ENCODE measurements at places on chromosomes 3 and 15.

GRCh38 chr3:143427631-143428030 lies 308.1 kb downstream of the CHST2 start:
- DNase-seq: no peak

GRCh38 chr3:51350751-51351150 lies 34.3 kb upstream of the MANF start:
- no peak for DNase-seq

- DNase-seq: peak; percentile 96
These were observed 208.4 kb downstream of the PLOD2 start for GRCh38 chr3:145952536-145952935.

DNA sequence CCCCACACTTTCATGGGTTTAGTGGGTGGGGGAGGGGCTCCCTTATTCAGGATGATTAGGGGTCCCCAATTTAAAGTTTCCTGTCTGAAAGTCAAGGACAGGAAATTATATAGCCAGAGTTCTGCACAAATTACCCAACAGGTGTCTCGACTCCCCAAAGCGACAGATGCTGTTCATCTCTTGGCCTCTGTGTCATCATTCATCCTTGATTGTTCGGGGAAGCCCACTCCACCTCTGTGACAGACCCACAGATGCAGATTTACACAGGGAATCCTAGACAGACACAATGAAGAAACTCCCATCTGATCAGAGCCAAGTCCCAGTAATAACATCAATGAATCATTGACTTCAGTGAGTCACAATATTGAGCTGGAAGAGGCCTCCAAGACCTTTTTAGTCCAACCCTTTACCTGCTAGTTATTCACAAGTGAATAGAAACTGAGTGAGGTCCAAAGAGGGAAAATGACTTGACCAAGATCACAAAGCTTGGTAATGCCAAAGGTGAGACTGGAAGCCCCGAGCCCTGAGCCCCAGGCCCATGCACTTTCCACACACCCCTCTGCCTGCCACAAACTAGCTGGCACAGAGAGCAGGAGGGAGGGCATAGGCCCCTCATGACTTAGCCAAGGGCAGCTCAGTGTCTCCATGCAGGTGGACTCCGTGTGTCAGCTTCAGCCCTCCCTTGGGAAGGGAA lies 7.9 kb upstream of the SRP14 start:
- peak; percentile 87 for DNase-seq

DNA sequence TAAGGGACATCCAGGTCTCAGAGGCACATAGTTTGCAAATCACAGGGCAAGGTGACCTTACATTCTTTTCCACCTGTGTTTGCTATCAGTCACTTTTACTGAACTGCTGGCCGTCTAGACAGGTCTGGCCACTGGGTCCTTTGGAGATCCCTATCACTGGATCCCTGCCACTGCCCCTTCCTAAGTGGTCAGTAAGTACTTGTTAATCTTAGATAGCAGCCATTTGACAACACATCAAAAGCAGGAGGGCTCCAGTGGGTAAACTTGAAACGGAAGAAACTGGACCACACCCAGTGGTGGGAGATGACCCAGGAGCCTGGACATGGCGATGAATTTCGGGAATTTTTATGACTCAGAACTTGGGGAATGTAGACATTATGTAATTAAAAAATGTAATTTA lies 28.9 kb upstream of the RASGRP1 start:
- DNase-seq: peak; percentile 35

DNA sequence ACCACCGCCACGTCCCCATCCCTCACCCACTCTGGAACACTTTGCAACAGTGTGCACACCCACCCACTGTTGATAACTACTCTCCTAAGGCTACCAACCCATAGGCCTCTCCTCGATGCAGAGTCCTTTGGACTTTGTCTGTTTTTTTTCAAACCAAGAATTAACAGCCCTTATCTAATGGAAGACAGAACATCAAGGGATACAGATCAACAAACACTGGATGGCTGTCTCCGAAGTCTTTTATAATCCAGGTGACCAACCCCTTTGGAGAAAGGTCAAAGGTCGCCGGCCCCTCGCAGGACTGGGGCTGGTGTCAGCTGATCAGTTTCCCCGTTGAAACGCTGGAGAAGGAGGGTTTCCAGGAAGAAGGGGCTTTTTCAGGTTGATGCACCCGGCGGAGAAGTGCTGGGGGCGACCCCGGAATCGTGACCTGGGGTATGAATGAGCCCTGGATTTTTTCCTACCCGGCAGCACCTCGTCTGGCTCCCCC lies 532 bp downstream of the B4GALT4 start:
- DNase-seq: peak; percentile 26

DNA sequence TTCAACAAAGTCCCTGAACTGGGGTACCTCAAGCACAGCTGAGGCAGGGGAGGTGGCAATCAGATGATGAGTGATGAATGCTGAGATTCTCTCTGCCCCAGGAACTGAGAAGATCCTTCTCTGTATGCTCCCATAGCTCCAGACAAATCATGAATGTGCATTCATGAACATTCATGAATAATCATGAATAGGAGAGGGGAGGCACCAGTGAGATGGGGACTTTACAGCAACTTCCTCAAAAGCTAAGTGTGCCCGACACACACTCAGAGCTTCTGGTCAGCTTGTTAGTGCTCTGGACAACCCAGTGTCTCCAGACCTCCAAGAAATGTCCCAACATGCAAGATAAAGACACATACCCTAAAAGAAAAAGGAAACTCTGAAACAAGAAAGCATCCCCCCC lies 24.3 kb downstream of the LRRC2 start:
- DNase-seq: no peak

DNA sequence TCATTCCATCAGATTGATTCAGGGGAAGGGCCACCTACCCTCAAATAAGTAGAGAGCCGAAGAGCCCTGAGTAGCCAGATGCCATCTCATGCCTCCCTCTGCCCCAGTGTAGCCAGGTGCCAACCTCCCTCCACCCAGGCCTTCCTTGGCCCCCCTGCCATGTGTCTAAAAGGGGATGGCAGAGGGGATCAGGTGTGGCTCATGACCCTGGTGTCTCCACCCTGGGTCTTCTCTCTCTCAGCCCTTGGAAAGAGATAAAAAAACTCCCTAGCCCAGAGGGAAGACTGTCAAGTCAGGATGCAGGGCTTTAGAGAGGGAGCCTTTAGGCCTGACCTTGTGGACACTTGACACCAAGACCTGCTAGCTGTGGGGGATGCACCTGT lies 5.2 kb downstream of the GRM2 start:
- DNase-seq: no peak

DNA sequence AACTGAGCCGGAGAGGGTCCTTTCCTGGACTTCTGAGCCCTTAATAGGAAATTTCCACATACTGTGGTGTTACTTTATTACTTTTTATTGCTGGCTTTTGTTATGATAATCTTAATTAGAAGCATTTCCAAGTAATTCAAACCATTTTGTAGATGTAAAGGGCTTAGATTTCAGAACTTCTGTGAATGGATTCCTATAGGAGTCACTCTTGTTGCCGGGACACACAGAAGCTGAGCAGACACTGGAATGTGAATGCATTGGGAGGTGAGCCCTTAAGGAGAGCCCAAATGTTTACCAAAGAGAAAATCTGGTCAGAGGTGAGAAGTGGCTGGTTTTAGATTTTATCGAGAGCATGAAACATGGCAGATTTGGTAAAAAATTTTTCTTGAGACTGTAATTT lies 87.4 kb downstream of the FNDC3B start:
- peak; percentile 20 for DNase-seq

DNA sequence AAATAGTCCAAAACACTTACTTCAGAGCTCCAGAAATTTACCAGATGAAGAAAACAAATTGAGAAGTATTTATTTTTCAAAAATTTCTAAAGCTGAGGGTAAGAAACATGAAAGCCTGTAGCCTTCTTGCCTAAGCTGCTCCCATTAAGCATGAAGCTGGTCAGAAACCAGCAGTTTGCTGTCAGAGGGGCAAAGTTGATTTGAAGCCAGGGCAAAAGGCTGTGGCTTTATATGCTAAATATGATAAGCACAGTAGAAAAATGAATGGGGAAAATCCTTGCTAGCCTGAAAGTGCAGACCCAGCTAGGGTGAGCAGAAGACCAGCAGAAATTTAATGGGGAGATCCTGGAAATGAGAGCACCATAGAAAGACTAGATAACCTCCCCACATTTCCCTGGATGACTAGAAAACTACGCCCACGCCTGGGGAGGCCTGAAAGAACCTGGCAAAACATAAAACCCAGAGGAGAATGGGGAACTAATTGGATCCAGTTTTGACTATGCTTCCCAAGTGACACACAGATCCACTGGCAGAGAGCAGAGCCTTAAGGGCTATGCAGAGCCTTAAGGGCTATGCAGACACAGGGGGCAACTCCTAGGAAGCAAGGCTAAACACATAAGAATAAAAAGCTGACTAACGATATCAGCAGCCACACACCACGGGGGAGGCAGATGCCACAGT lies 43.0 kb upstream of the HEG1 start:
- DNase-seq: peak; percentile 86

DNA sequence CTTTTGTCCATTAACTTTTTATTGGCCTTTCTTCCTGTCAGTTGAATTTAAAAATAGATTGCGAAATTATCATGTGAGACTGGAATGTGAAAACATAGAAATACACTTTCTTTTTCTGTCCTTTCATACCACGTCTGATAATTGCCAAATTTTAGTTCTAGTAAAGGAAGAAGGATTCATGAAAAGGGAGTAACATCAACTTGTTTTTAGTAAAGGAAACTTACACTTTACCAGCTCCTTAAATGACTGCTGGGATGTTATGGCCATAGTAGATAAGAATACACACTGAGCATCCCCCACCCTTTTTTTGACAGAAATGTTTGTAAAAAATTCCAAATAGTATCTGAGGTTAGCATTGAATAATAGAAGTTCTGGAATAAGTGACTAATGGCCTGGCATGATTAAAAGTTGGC lies 137.9 kb downstream of the NEO1 start:
- no peak for DNase-seq

DNA sequence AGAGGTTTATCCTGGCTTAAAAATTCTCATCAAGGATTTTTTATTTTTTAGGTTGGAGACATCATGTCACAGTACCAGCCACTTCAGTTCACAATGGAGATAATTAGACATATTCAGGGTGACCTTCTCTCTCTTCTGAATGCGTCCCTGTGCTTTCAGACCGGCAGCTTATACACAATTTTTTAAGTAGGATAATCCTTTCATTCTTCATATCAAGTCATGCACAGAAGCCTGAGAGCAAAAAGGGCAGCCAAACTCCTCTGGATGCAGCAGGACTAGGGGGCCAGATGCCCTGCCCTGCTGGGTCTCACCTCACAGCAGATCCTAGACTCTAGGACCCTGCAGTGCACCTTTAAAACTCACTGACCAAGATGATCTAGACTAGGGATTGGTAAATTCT lies 210.4 kb downstream of the ERC2 start:
- DNase-seq: no peak

GRCh38 chr3:46764206-46764605 lies 46.5 kb upstream of the PRSS50 start:
- DNase-seq: no peak

GRCh38 chr3:31704156-31704555 lies 171.4 kb downstream of the STT3B start:
- no peak for DNase-seq

GRCh38 chr3:5563537-5564277 lies 376.2 kb downstream of the EDEM1 start:
- no peak for DNase-seq

DNA sequence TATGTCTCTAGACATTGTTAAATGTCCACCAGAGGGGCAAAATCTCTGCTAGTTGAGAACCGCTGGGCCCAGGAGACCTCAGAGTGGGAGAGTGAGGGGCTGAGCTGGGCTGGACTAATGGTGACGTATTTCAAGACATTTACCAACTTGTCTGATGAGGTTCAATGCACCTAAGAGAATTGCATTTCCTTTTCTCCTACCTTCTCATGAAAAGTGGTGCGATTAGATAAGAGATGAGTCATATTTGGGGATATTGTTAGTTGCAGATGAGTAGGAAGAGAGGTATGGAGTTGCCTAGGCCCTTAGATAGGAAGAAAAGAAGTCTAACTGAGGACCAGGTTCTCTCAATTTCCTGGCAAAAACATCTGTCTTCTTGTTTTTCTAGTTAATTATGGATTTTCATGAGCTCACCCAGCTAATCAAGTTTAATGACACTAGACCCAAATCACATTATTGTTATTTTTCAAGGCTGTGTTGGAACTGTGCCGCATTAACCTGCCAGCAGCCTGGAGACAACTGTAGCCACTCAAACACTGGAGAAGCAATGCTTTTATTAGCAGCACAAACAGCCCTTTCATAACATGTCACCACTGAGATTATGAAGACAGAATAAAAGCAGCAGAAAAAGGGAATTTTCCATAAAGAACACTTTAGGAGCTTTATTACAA lies 144.2 kb downstream of the PDCD6IP start:
- no peak for DNase-seq

DNA sequence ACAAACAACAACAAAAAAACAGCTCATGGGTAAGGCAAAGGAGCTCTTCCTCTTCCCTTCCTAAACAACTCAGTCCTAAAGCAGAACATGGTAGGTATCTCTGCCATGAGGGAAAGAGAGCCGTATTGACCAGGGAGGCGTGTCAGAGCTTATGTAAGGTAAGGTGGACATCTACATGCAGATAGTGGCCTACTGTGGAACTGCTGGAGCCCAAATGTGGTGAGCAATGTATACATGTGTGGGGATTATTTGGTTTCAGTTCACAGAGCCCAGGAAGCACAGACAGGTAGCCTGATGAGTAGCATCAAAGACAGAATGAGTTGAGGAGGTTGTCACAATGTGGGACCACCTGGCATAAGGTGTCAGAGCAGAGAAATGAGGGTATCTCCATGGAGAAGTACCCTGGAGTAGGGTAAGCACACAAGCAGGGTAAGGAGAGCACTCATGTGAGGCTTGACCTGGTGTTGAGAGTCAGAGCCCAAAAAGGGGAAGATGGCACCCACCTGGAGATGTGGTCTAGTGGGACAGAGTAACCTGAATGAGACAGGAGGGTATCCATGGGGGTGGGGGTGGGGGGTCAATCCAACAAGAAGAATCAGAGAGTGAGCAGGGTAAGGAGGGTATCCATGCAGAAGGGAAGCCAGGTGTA lies 45.5 kb downstream of the DENND6A start:
- DNase-seq: no peak

DNA sequence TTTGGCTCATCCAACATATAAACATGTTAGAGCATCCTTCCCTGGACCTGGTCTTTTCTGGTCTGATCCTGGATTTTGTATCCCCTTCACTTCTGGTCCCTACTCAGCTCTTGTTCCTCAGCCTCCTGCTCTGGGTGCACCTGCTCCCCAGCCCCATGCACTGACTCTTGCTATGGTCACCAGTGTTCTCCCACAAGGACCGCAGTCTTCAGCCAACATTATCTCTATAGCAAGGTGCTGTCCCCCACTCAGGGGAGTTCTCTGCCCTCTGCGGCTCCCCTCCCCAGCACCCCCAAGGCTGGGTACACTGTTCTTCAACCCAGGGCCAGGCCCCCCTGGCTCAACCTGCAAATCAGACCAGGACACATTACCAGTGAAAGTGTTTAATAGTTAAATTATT lies 80.2 kb downstream of the SEC22A start:
- no peak for DNase-seq
